ENCODE measurements at places on chromosomes 7 and 10.

- no peak for DNase-seq
These were observed 701.4 kb downstream of the SUGCT start for GRCh38 chr7:40836218-40836617.

- DNase-seq = no peak
These were observed 126.3 kb downstream of the WDR37 start for GRCh38 chr10:1182280-1183032.

DNA sequence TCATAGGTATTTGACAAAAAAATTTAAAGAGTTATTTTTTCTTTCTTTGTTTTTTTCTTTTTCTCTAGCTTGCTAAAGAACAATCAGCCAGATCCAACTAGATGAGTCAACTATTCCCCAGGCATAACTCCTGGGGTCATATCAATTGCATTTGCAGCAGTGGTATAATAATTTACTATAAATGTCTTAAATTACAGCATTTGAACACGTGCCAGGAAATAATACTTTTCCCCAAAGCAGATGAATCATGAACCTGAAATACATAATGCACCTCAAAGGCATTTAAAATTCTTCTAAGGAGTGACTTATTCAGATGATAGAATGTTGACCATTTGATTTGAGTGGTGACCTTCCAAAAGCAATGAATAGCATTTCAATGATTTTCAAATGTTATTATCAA, 190.1 kb downstream of the LRRTM3 start:
- no peak for DNase-seq

GRCh38 chr7:127884066-127884559, 147.1 kb downstream of the LRRC4 start:
- DNase-seq = no peak

DNA sequence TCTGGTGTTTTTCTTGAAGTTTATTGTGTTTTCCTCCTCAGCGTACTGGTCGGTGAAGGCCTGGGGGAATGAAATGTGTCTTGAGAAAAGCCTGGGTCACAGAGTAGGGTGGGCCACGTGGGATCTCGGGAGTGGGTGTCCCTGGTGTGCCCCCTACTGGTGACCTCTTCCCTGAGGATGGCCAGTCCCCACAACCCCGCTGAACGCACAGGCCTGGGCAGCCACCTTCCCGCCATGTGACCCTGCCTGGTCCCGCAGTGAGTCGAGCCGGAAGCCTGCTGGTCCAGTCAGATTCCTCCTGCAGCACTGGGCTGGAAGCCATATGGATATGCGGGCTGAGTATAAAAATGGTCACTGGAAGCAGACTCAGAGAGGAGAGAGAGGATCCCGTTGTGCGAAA, 52.9 kb upstream of the GNA12 start:
- DNase-seq = no peak

- DNase-seq = no peak
These were observed 108.3 kb downstream of the SUGCT start for GRCh38 chr7:40243076-40243475.

DNA sequence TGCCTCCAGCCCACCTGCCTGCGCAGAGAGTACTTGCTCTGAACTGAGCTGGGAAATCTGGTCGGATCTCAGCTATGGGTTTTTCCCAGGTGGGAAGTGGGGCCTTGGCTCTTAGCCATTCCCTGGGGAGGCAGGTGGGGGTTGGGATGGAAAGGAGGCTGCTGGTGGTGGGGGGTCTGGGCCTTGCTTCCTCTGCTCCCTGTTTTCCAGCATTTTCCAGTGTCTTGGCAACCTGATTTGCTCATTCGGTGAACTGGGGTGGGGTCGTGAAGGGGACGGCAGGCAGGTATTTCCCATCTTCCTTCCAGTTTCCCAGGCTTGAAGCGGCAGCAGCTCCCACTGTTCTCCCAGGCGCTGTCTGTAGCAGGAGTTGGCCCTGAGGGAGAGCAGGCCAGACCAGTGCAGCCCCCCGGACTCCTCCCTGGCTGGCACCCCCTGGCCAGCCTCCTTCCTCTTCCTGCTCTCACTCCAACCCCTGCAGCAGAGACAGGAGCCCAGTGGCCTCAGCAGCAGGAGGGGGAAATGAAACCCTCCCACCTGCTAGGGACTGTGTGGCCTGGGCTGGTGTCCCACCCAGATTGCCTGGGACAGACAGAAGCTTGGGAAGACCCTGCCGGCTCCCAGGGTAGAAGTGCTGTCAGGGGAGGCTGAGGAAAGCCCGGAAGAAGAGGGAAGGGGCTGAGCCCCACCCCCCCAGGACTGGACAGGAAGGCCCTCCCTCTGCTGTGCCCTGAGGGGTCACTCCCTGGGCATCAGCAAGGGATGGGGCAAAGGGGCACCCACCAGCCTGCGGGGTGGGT, 6.6 kb downstream of the TRIM8 start:
- DNase-seq = no peak
